ENCODE measurements at places on chromosomes 12 and 14. TPM values are rescaled to one million over a fixed set of nuclear protein-coding genes. Genes with fewer than 3 reads are reported as not detected.

DNA sequence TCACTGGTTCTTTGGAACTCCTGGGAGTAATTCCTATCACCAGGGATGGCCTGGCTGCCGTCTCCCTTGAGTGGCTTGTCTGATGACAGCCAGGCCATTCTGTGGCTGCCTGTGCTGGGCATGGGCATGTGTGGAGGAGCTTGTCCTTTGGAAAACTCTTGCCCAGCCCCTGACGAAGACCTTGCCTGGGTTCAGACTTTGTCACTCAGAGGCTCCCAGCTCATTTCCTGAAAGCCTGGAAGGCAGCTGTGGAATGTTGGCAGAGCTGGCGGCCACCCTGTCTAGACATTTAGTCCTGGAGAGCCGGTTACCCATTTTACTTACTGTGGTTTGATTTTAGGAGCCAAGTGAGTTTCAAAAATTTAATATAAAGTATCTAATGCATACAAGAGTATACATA is 34.0 kb downstream of the TUNAR start:
- H3K4me3 ChIP-seq, result no peak overlapping the region
- no peaks in the 10 kb centered on the region for H3K4me1 ChIP-seq
- H3K27me3 ChIP-seq, result no peaks in the 10 kb centered on the region
- DNase-seq, result no peak
- no peaks in the 10 kb centered on the region for H3K36me3 ChIP-seq

SH2B3 gene
- total RNA-seq, result 46.0 TPM

DNA sequence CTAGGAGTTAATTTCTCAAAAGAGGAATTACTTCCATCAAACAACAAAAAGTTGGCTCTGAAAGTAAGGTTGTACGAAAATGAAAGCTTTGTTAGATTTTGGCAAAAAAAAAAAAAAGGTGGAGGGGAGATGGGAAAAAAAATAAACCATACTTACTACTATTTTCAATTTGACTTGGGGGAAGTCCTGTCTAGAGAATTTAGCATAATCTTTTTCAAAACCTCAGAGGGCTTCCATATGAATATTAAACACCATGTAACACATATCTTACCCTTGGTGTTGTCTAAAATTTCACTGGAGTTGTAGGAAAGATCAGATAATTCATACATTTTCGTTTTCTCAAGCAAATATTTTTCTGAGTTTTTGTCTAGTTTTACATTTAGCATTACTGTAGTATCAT is 17.5 kb downstream of the GRIP1 start:
- H3K36me3 ChIP-seq, result no peaks in the 10 kb centered on the region
- H3K4me1 ChIP-seq, result peaks cover 3% of the 10 kb centered on the region
- no peak overlapping the region for H3K4me3 ChIP-seq

PLA2G1B gene
- 33.9 TPM for total RNA-seq

GRCh38 chr12:117699118-117699517 is 269.7 kb downstream of the KSR2 start:
- DNase-seq, result no peak
- no peak overlapping the region for H3K4me3 ChIP-seq
- no peaks in the 10 kb centered on the region for H3K27me3 ChIP-seq
- H3K4me1 ChIP-seq, result no peaks in the 10 kb centered on the region
- H3K27ac ChIP-seq, result no peak overlapping the region

Measured in lung (tissue), 17 donors.